ENCODE measurements at places on chromosomes 1 and 21.
A peak's percentile ranks its signal among the peaks of the same experiment; 100 is the strongest.

DNA sequence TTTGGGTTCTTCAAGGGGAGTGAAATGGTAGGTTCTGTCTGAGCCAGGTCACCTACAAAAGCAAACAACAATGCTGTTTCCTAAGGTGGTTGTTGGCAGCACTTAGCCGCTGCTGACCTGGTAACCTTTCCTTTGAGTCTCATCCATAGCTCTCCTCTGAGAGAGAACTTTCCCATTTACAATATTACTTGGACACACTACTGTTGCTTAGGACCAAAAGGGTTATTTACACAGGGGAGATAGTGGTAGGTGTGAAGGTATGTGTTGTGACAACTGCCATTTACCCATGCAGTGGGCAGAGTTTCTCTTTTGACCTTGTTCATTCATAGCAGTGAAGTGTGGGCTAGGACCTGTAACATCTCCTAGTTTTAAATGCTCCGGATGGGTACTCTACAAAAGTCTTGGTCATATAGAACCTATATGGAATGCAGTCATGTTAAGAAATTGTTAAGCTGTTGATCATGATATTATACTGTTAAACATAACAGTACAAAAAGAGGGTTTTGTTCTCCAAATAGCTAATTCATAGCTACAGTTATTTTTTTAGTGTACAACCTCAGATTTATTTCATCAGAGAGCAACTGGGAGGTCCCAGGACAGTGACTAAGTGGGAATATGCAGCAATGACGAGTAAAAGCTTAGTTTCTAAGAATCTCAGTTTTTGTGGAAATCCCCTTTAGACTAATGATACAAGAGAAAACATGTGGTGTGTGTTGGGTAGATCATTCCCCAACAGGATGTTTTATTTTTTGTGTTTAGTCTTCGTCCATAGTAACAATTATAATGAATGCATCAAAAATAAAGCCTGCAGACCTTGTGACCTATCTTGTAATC, 219.7 kb downstream of the NFIA start:
- no peak for DNase-seq

- no peak for DNase-seq
Observed at GRCh38 chr1:29032841-29033240, 90.9 kb downstream of the TMEM200B start.

- DNase-seq = no peak
Observed at GRCh38 chr1:35188578-35189392, 4.2 kb downstream of the SFPQ start.

- DNase-seq = peak; percentile 65
Observed at GRCh38 chr1:40385437-40386358, 12.2 kb downstream of the SMAP2 start.

DNA sequence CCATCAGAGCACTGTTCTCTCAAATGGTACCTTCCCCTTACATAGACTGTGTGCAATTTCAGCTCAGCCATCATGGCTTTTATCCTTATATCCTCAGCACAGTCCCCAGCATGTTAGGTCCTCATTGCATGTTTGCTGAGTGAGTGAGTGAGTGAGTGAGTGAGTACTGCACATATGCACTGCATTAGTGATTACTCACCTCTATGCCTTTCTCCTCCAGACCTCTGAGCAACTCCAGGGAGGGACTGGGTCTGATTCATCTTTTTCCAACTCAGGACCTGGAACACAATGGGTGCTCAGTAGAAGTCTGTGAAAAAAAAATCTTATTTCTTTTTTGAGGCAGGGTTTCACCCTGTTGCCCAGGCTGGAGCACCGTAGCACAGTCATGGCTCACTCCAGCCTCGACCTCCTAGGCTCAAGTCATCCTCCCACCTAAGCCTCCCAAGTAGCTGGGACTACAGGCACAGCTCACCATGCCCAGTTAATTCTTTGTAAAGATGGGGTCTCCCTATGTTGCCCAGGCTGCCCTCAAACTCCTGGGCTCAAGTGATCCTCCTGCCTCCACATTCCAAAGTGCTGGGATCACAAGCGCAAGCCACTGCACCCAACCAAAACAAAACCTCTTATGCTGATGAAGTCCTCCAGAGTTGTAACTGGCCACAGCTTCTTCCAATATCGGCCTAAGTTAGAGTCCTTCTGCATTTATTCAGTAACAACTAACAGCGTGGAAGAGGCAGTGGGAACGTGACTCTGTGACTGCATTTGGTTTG, 23.7 kb downstream of the RNU5D-1 start:
- DNase-seq = no peak

DNA sequence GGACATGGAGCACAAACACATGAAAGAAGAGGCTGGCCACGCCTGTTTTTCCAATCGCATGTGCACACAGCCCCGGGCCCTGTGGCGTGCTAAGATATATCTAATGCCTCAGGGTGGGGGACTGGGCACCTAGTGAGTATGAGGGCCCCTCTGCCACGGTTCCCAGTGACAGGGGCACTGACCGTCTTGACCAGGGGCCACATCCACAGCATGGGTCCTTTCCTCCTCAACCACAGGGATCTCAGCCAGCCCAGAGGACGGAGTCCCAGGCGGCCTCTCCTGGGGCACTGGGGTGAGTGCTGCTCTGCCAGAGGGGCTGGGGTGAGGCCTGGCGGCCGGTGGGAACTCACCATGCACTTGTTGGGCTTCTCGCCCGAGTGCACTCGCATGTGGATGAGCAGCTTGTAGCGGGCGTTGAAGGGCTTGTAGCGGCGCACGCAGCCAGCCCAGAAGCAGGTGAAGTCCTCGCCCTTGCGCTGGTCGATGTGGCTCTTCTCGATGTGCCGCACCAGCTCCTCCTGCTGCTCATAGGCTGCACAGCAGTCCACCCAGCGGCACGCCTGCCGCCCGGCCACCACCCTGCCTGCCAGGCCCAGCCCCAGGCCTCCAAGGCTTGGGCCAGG, 134.7 kb downstream of the DMRTB1 start:
- DNase-seq = no peak

DNA sequence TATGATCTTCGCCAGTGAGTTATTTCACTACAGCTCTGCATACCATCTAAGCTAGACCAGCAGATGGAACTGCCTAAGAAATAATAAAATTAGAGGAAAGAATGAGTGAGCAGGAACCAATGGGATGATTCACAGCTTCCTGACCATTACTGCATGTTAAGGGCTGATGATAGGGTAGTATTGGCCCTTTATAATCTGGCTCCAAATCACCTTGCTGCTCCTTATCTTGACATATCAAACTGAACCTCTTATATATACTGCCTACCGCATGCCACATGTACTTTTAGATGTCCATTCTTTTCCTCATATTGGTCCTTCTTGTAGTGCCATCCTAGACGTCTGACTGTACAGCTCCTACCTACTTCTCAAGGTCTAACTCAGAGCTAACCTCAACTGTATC, 524.4 kb downstream of the DPYD start:
- DNase-seq = no peak

DNA sequence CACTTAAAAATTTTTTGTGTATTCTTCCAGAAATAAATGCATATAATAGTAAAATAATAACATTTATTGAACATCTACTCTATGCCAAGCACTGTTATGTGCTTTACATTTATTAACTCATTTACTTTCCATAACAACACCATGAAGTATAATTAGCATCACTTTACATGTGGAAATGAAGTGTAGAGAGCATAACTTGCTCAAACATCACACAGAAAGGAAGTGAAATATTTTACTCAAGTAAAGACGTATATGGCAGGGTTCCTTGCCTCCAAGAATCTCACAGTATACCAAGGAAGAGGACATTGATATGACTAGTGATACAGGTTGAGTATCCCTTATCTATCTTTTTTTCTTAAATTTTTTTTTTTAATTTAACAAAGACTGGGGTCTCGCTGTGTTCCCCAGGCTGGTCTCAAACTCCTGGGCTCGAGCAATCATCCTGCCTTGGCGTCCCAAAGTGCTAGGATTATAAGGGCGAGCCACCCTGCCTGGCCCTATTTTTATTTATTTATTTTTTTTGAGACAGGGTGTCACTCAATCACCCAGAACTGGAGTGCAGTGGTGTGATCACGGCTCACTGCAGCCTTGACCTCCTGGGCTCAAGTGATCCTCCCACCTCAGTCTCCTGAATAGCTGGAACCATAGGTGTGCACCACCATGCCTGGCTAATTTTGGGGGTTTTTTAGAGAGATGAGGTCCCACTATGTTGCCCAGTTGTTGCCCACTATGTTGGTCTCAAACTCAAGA, 7.7 kb upstream of the CLIC4 start:
- DNase-seq = no peak

DNA sequence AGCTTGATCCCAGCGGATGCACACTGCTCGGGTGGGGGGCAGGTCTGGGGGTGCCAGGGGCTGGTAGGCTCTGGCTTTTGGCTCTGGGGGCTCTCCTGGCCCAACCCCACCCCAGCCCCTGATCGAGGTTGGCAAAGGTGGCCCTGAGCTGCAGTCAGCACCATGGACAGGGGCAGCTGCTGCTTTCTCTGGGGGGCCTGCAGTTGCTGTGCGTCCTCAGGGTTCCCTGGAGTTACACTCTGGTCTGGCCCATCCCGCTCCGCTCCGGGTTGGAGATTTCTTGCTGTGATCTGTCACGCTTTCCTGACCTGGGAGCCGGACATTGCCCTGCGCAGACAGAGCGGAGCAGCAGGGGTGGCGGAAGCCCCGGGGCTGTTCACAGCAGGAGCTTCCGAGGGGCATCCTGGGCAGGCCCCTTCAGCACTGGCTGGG, 8.0 kb upstream of the PLCH2 start:
- peak; percentile 53 for DNase-seq

DNA sequence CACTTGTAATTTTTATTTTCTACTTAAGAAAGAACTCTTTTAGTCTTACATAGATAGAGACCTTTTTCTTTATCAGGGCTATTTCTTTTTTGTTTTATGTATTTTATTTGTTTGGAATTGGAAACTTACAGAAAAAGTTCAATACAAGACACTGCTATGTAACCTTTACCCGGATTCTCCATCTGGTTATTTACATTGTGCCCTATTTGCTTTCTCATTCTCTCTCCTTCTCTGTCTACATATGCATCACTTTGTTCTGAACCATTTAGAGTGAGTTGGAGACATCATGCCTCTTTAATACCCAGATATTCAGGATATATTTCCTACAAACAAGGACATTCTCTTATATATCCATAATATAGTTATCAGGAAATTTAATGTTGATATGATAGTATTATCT, 18.3 kb downstream of the AXDND1 start:
- no peak for DNase-seq

DNA sequence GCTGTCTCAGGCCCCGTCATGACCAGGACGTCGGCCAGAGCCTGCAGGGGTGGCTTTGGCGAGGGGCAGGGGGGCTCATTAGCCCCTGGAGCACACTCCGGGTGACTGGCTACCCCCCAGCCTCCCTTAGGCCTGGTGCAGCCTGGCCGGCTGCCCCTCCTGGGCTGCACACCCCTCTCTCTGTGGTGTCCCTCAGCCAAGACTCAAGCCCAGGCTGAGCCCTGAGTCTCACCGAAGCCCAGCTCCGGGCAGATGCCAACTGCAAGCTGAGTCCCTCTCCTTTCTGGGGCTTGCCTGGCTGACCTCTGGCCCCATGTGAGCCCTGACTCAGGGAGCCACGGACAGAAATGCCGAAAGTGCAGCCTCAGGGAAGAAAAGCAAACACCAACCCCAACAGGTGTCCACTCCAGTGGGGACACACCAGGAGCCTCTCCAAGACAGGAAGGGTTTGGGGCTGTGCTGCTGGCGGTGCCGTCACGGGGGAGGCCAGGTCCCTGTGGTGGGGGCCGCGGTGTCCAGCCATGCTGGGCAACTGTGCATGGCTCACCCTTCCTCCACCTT, 5.3 kb upstream of the IBA57 start:
- no peak for DNase-seq

DNA sequence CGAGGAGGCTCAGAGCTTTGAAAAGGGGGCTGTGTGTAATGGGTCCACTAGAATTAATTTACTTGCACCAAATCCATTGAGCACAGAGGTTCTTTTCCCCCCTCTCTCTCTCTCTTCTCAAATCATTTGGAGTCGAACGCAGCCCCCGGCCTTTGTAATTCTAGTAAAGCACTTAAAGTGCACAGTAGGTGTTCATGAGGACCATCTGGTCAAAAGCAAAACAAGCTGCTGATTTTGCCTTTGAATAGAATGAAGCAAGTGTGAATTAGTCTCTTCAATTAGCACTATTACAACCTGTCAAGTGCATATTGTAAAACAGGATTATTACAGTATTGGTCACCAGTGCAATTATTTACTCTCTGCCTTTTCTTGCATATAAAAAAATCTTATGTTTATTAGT, 259.9 kb downstream of the FAF1 start:
- DNase-seq = no peak

DNA sequence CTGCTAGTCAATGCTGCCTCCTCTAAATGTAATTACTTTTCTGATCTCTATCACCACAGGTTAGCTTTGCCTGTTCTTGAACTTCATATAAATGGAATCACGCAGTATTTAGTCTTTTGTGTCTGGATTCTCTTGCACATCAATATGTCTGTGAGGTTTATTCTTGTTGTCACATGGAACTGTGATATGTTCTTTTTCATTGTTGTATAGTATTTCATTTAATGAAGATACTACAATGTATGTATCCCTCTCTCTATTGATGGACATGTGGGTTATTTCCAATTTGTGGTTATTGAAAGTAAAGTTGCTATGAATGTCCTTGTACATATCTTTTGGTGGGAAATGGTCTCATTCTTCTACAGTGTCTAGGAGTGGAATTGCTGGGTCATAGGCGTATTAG, 16.7 kb upstream of the PADI1 start:
- DNase-seq = no peak

DNA sequence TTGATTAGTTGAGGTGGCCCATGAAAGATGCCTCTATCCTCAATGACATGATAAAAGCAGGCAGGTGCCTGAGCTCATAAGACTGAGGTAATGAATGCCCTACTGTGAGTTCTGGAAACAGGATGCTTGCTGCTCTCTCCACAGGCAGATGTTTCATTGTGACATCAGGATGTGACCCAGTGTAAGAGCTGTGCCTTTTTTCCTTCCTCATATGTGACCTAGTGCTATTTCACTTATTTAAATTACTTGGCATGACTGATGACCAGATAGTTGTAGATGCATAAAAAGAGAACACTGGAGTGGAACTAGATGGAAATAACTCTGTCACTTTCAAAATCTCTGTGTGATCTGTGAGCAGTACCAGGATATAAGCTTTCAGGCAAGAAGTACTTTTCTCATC, 31.9 kb downstream of the KIF14 start:
- no peak for DNase-seq

GRCh38 chr1:71184410-71184809, 103.6 kb upstream of the ZRANB2 start:
- no peak for DNase-seq

GRCh38 chr1:229225331-229225782, 45.6 kb upstream of the RAB4A start:
- no peak for DNase-seq
